ENCODE measurements at places on chromosomes 1 and 21.

- DNase-seq = no peak
Observed at GRCh38 chr1:211479624-211480023, 12.3 kb downstream of the RD3 start.

DNA sequence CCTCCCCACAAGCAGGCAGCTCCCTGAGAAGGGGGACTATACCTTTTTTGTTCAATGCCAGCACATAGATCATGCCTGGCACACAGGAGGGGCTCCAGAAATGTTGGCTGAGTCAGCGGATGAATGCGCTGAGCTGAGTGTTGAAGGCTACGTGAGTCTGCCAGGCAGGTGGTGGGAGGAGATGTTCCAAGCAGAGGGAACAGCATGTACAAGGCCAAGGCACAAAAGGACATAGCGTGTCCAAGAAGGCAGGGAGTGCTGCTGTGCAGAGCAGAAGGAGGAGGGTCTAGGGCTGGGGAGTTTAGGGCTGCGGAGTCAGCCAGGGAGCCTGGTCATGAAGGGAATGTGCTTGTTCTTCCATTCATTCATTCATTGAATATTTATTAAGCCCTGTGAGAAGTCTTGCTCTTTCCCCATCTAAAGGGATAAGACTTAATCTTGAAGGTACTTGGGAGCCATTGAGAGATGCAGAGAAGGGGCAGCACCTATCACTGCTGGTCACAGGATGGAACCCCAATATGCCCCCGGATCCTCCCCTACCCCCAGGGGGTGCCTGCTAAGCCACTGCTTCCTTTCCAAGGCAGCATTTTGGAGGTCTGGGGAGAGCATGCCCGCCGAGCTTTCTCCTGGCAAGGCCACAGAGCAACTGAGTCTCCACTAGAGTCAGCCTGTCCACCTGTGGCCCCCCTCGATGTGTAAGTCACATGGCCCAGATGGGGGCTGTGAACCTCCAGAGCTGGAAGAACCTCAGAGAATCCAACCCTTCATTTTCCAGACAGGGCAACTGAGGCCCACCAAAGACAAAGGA lies 31.2 kb upstream of the LAPTM5 start:
- no peak for DNase-seq

DNA sequence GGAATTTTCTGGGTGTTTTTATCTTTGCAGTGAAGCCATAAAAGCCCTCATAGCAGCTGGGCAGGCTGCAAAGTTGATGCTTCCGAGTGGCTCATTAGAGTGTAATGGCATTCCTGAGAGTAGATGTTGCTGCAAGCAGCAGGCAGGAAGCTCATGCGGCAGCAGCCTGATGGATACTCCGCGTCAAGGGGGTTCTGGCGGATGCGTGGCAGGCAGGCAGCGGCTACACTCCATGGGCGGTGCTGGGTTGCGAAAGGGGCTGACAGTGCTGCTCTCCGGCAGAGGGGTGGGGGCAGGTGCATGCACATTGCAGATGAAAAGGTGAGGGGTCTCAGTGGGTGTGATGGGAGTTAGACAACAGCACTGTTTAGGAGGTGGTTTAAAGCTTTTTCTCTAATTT lies 93.2 kb upstream of the AJAP1 start:
- DNase-seq = no peak

- no peak for DNase-seq
Observed at GRCh38 chr1:30117685-30118084, 605.7 kb downstream of the MATN1 start.

GRCh38 chr1:63888984-63889383 lies 115.2 kb downstream of the ROR1 start:
- no peak for DNase-seq

GRCh38 chr1:62875676-62876075 lies 91.7 kb downstream of the ATG4C start:
- no peak for DNase-seq

- no peak for DNase-seq
Observed at GRCh38 chr1:207628776-207629175, 16.2 kb upstream of the CR1L start.

GRCh38 chr1:180630408-180631193 lies 1.2 kb upstream of the XPR1 start:
- DNase-seq = no peak

- DNase-seq = no peak
Observed at GRCh38 chr21:45049714-45050344, 24.6 kb upstream of the ADARB1 start.

DNA sequence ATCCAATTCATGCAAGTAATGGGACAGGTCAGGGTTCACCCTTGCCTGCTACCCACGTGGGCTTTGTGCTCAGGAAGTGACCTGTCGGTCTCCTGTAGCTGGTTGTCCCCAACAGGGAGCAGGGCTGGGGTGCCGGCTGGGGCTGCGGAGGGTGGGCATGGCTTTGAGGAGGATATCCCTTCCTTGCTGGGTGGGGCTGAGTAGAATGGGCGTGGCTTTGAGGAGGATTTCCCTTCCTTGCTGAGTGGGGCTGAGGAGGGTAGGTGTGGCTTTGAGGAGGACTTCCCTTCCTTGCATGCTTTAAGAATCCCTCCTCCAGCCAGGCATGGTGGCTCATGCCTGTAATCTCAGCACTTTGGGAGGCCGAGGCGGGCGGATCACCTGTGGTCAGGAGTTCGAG lies 151.3 kb downstream of the CLIC6 start:
- no peak for DNase-seq

DNA sequence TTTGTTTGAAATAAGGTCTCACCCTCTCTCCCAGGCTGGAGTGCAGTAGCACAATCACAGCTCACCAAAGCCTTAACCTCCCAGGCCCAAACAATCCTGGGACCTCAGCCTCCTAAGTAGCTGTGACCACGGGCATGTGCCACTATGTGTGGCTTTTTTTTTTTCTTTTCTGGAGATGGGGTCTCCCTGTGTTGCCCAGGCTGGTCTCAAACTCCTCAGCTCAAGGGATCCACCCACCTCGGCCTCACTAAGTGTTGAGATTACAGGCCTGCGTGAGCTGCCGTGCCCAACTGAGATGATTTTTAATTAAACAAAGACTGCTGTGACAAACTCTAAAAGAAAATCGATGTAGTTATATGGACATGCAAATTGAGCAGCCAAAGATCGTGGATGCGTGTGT lies 768.4 kb upstream of the ADGRL2 start:
- no peak for DNase-seq

- no peak for DNase-seq
Observed at GRCh38 chr1:5492846-5493245, 499.4 kb downstream of the NPHP4 start.

GRCh38 chr1:27605796-27606707 lies 2.1 kb upstream of the AHDC1 start:
- DNase-seq = no peak

- DNase-seq = no peak
Observed at GRCh38 chr1:1262071-1262470, 11.6 kb downstream of the UBE2J2 start.

DNA sequence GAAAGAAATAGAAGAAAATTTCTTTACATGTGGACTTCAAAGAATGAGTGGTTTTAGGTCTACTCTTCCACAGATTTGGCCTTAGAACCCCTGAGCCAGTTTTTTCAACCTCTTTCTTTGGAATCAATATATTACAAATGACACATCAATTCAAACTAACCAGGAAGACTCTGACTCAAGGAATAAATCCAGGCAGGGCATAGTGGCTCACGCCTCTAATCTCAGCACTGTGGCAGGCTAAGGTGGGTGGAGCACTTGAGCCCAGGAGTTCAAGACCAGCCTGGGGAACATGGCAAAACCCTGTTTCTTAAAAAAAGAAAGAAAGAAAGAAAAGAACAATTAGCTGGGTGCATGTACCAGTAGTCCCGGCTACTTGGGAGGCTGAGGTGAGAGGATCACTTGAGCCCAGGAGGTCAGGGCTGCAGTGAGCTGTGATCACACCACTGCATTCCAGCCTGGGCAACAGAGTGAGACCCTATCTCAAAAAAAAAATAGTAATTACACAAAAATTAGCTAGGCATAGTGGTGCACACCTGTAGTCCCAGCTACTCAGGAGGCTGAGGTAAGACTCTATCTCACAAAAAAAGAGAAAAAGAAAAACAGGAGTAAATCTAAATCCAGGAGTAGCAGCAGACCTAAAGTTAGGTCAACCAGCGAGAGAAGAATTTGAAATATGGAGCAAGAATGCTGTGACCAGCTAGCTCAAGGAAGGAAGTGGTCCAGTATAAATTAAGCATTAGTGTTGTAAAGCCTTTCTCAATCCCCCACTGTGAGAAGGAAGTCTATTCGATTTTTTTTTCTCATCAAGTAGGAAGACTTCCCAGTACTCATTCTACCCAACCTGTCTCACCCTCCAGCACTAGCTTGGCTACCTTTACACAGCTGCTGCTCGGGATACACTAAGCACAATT lies 1.9 kb downstream of the SORT1 start:
- no peak for DNase-seq

DNA sequence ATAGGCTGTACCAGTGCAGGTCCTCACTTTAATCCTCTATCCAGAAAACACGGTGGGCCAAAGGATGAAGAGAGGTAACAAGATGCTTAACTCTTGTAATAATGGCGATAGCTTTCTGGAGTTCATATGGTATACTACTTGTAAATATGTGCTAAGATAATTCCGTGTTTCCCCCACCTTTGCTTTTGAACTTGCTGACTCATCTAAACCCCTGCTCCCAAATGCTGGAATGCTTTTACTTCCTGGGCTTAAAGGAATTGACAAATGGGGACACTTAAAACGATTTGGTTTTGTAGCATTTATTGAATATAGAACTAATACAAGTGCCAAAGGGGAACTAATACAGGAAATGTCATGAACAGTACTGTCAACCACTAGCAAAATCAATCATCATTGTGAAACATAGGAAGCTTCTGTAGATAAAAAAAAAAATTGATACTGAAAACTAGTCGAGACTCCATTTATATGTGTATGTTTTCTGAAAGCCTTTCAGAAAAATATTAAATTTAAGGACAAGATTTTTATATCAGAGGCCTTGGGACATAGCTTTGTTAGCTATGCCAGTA lies 7.0 kb downstream of the SOD1 start:
- no peak for DNase-seq

Data from NCI-H187 treated with DMSO at 0.1 percent for 48 hours (cell line).